Stimulated activated CD4-positive, alpha-beta T cell treated with anti-CD3 and anti-CD28 coated beads, Interleukin-4, amount 100 ng/mL, for 24 hours (primary cell): ENCODE measurements at places on chromosomes 6 and 20.

GRCh38 chr6:130959951-130960350, 103.1 kb downstream of the EPB41L2 start:
- DNase-seq = no peak

DNA sequence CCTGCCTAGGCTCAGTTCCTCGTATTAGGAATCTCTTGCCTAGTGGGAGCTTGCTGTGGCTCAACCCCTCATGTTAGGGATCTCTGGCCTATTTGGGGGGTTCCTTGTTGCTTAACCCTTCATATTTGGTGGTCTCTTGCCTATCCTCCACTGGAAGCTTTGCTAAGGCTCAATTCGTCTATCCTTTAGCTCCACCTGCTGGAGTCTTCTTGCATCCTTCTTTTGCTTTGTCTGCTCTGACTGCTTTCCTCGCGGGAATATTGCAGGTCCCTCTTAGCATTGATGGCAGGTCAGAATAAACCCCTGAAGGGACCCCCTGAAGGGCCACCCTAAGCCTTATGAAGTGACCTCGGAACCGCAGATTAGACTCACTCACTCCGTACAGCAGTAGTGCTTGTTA, 203.0 kb upstream of the TBX18 start:
- no peak for DNase-seq

DNA sequence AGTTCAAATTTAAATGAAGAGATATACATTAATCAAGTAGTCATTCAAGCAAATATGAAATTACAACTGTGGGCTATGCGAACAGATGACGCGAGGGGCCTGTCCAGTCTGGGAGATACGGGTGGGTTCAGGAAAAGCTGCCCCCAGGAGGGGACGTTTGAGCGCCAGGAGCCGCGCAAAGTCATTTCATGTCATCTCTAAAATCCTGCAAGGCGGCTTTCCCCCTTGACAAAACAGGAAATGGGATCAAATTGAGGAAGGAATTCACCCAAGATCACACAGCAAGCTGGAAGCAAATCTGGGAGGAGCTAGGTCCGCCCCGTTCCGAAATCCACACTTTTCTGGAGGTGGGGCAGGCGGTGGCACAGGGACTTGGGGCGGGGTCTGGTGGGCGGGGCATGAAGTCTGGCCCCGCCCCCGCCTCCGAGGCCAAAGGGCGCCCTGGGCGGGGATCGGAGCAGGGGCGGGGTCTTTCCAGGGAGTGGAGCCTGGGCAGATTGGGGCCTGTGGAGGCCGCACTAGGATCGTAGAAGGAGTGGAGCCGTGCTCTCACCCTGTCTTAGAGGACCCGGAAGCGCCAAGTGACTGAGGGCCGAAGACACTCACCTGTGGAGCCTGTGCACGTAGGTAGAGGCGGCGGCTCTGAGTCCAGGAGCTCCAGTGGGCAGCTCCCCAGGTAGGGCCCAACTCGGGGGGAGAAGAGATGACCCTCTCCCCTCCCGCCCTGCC, at the start of gene LPIN3:
Gene LPIN3 (plus strand): TSS at position 495 of the 729 bp plus-strand sequence. CDS start 4,983 bp downstream, outside the sequence.
- DNase-seq = peak; percentile 42

GRCh38 chr6:128162423-128162822, 261.6 kb upstream of the THEMIS start:
- DNase-seq = no peak

DNA sequence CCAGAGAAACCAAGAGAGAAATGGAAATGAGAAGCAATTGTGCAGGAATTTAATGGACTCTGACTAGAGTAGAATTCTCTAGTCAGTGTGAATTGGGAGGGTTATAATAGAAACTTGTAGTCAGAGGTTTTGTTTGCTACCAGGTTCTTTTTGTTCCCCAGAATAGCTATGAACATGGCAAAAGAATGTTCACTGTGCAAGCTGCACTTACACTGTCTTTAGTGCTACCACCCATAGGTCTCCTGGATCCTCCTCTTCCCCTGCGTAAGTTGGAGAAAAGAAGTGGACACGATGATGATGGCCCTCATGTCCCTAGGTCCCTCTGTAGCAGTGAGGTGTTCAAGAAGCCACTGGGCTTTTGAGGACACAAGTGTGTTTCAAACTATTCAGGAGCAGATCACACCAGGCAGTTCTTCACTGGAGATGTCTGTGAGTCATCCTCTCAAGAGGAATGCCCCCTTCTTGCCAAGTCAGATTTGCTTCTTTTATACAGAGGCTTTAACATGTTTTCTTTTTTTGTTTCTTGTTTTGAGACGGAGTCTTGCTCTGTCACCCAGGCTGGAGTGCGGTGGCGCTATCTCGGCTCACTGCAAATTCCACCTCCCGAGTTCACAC, 47.6 kb upstream of the SMIM8 start:
- DNase-seq = no peak

DNA sequence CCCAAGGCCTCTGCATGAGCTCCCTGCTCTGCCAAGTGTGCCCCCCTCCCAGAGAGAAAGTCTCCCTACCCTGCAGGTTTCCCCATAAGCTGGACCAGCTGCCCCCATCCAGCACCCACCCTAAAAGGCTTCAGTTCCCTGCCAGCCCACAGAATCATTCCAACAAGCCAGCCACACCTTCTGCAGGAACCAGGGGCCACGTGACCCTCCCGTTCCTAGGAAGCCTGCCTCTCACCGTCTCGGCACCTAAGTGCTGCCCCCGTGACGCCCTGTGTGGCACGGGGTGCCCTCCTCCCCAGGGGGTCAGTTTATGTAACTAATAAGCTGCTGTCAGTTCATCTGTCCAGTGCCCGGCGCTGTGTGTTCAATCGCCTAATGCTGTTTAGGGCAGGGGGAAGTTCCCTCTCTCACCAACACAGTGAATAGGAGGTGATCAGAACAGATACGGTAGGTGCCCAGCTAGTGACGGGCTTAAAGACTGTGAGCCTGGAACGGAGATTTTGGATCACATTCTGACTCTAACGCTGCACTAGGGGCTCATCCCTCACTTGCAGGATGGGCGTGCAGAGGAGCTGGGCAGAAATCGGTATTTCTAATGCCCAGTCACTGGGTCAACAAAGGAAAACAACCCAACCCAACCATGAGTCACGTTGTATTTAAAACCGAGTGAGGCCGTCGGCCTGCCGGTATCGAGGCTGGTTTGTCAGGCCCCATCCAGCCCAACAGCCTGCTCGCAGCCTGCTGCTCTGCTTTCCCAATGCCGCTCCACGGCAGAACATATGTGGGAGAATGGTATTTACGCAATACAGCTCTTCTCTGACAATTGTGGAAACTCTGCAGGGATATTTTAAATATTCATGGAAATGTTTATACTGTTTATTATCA, 56.0 kb downstream of the RAMACL start:
- no peak for DNase-seq

DNA sequence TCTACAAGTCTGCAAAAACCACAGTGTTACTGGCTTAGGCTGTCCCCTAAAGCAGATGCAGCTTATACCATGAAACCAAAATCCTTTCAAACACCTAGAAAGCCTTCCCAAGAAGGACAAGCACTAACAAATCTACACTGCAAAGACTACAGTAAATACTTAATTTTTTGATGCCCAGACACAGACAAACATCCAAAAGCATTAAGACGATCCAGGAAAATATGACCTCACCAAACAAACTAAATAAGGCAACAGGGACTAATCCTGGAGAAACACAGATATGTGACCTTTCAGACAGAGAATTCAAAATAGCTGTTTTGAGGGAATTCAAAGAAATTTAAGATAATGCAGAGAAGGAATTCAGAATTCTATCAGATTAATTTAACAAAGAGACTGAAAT, 423.5 kb downstream of the COL12A1 start:
- DNase-seq = no peak

DNA sequence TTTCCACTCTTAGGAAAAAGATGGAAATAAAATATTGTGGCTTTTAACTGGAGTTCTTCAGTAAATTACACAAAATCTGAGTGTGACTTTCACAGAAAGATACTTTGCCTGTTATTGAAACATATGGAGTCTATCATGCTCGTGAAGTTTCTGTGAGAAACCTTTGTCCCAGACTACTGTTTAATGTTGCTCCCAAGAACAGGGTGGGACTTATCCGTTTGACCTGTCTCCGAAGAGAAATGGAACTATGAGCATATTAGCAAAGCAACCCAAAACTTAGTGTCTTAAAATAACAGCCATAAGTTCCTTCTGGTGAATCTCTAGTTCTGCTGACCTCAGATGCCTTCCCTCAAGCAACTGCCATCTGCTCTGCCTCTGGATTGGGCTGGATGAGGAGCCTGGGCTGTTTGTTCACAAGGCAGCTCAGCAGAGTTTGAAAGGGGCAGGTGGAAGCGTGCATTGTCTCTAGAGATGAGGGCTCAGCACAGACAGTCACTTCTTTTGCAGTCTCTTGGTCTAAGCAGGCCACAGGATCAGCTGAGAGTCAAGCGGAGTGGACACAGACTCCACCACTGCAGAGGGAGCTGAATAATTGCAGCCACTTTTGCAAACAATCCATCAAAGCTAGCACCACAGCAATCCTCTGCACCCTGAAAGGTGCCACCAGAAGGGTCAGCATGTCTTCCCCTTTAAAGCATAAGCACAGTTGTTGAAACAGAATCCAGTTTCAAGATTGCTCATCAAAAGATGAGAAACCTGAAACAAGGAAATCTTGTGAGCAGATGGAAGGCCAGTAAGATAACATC, 52.8 kb downstream of the MYB start:
- no peak for DNase-seq

DNA sequence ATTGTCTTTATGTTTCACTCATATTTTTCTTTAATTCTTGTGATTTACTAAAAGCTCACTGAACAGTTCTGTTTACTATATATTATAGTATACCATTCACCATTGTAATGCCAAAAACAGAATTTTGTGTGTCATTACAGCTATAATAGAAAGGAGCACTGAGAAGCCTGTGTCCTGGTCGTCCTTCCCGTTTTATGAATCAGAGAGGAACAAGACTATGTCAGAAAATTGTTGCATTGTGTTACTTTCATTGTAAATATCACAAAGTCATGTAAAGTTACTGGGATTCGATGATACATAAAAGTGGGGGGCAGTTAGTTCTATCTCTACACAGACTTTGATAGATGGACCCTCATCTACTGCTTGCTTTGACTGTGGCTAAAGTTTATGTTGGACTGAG, 145.1 kb downstream of the QKI start:
- no peak for DNase-seq

DNA sequence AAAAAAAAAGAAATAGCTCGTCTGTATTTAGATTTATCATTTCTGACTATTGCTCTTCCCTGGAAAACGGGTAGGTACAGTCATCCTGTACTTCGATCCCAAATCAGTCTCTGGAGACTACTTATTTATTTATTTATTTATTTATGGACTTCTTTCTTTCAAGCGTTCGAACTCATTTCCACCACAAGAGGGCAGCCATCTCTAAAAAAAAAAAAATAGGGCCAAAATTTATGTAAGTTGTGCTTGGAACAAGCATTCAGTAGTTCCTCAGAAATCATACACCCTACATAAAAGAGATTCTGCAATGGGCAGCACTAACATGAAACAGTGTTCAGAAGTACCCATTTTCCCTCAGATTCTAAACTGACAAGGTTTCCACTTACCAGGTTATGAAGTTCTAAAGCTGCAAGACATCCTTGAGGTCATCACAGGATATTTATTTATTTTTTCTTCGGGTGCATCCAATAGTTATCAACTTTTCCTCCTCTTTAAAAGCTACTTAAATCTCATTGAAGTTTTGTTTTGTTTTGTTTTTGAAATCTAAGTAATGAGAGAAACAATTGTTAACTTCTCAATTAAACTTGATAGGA, 1.9 kb upstream of the BMP2 start:
- no peak for DNase-seq

DNA sequence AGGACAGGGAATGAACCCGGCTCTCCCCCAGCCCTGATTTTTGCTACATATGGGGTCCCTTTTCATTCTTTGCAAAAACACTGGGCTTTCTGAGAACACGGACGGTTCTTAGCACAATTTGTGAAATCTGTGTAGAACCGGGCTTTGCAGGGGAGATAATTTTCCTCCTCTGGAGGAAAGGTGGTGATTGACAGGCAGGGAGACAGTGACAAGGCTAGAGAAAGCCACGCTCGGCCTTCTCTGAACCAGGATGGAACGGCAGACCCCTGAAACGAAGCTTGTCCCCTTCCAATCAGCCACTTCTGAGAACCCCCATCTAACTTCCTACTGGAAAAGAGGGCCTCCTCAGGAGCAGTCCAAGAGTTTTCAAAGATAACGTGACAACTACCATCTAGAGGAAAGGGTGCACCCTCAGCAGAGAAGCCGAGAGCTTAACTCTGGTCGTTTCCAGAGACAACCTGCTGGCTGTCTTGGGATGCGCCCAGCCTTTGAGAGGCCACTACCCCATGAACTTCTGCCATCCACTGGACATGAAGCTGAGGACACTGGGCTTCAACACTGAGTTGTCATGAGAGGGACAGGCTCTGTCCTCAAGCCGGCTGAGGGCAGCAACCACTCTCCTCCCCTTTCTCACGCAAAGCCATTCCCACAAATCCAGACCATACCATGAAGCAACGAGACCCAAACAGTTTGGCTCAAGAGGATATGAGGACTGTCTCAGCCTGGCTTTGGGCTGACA, 28.8 kb upstream of the ZBP1 start:
- DNase-seq = no peak

DNA sequence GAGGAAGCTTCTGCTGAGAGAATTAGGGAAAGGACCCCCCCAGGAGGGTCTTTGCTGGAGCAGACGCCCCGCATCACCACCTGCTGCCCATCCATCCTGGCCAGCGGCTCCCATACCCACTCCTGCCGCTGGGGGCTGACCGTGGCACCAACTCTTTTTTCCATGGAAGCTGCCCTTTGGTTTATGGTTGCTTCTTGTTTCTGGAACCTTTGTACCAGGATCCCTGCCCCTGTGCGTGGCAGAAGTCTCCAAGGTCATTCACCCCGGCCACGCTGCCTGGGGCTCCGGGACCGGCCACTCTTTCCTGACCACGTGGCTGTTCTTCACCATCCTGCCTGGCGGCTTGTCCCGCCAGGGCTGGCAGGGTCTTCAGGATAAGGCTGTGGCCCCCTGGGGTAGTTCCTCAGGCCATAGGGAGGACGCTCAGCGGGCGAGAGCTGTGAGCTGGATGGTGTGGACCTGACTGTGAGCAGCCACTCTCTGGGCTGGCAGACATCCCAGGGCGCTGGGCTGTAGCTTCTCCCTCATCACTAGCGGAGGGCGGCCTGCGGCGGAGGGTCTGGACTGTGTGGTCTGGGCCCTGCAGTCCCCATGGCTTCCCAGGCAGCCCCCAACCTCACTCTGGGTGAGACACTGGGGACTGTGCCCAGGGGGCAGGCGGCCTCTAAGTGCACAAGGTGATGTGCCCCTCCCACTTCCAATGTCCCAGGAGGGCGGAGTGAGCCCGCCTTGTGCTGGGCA, 22.8 kb upstream of the RBBP8NL start:
- DNase-seq = no peak
